ENCODE measurements at places on chromosomes 2 and 18.
A peak's percentile ranks its signal among the peaks of the same experiment; 100 is the strongest.

GRCh38 chr2:104734937-104735586 is 118.9 kb upstream of the POU3F3 start:
- no peak overlapping the region for H3K4me3 ChIP-seq
- no peaks in the 10 kb centered on the region for H3K27me3 ChIP-seq
- H3K27ac ChIP-seq, result no peak overlapping the region

- H3K36me3 ChIP-seq, result no peaks in the 10 kb centered on the region
- no peak overlapping the region for H3K27ac ChIP-seq
- H3K4me3 ChIP-seq, result no peak overlapping the region
- H3K4me1 ChIP-seq, result no peaks in the 10 kb centered on the region
- DNase-seq, result no peak
Measured at GRCh38 chr2:56337342-56337741, 153.6 kb downstream of the CCDC85A start.

DNA sequence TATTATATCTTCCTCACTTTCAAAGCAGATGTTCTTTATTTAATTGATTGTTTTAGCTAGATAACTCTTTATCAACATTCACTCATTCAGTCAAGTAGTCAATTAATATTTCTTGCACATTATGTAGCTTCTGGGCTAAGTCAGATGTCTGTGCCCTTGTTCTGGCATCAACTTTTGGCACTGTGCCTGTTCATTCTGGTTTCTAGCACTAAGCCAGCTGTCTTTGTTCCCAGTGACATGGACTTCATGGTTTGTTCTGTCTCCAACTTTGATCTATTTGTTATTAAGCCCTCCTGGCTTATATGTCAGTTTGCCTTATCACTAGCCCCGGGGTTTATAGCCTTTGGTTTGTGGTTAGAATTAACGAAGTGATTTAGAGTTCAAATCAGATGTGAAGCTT is 247.9 kb upstream of the SYT4 start:
- no peak overlapping the region for H3K4me3 ChIP-seq
- H3K27me3 ChIP-seq, result no peaks in the 10 kb centered on the region
- H3K27ac ChIP-seq, result no peak overlapping the region
- no peaks in the 10 kb centered on the region for H3K4me1 ChIP-seq
- no peaks in the 10 kb centered on the region for H3K36me3 ChIP-seq

GRCh38 chr2:175180701-175181103 is 808 bp downstream of the ATP5MC3 start:
- H3K4me1 ChIP-seq, result peaks cover 10% of the 10 kb centered on the region
- peaks cover 41% of the 10 kb centered on the region for H3K36me3 ChIP-seq
- DNase-seq, result no peak
- peak overlapping the region; percentile 75 for H3K4me3 ChIP-seq

- DNase-seq, result no peak
- peak overlapping the region; percentile 78 for H3K27ac ChIP-seq
- no peak overlapping the region for H3K4me3 ChIP-seq
- no peaks in the 10 kb centered on the region for H3K27me3 ChIP-seq
- H3K36me3 ChIP-seq, result no peaks in the 10 kb centered on the region
Measured at GRCh38 chr18:49655266-49656072, 93.6 kb downstream of the LIPG start.

All from Panc1 (cell line).